ENCODE measurements at places on chromosomes 2 and 18. TPM values are rescaled to one million over a fixed set of nuclear protein-coding genes. Genes with fewer than 3 reads are reported as not detected.

The ANKRD29 gene
- total RNA-seq, result 56.5 TPM

The ASIC4 gene
- 0.53 TPM for total RNA-seq

The TMEM200C gene
- total RNA-seq, result 0.50 TPM

The PKDCC gene
- total RNA-seq, result 65.8 TPM

The ARHGAP15 gene
- 18.5 TPM for total RNA-seq

The TSPYL6 gene
- total RNA-seq, result not detected

The CROCC2 gene
- total RNA-seq, result 3.4 TPM

The NPAS2 gene
- total RNA-seq, result 10.1 TPM

The NXPH2 gene
- not detected for total RNA-seq

Data from lower lobe of right lung (tissue), 2 donors.